Stimulated activated CD8-positive, alpha-beta memory T cell treated with anti-CD3 and anti-CD28 coated beads, Interleukin-7, amount 100 ng/mL, for 1 hour (primary cell): ENCODE measurements at places on chromosomes 7 and 10.

DNA sequence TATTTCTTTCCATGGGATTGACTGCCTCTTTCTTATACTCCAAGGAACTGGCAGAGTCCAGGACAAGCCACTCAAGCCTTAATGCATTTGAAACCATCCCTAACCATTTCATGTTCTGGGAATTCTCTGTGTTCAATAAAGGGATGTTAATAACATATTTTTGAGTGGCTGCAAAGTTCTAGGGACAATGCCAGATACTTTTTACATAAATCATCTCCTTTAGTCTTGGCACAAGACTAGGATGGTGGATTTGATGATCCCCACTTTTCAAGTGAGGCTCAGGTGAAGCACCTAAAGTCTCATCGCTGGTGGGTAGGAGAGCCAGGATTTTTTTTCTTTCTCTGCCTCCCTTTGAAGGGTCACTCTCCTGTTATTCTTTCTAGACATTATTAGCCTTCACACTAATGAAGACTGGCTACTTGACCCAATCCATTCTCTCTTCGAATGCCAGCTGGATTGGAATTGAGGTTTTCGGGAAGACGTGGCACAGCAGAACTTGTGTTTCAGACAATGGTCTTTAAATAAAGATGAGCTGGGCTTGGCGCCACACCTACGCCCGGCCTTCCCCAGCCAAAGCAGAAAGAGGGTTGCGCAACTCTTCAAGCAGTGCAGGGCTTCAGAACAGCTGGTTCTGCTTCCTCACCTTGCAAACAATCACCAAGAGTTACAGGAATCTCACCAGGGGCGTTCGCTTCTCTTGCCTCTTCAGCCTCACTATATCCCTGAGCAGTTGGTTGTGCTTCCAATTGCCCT lies 73.8 kb upstream of the BMPER start:
- DNase-seq: no peak

DNA sequence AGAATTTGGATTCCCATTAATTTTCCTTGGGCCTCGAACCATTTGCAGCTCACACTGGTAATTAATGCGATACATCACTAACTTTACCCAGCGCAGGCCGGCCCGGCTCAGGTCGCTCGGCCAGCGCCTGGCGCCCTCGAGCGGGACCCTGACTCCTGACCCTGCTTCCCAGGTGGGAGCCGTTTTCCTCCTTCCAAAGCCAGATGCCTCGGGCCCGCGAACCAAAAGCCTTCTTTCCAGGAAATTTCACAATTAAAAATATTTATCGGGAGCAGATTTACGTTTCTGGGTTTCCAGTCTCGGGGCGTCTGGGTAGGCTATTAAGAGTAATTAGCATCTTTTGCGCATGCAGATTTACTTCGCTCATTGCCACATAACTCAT lies 12.2 kb downstream of the LBX1 start:
- DNase-seq: no peak

DNA sequence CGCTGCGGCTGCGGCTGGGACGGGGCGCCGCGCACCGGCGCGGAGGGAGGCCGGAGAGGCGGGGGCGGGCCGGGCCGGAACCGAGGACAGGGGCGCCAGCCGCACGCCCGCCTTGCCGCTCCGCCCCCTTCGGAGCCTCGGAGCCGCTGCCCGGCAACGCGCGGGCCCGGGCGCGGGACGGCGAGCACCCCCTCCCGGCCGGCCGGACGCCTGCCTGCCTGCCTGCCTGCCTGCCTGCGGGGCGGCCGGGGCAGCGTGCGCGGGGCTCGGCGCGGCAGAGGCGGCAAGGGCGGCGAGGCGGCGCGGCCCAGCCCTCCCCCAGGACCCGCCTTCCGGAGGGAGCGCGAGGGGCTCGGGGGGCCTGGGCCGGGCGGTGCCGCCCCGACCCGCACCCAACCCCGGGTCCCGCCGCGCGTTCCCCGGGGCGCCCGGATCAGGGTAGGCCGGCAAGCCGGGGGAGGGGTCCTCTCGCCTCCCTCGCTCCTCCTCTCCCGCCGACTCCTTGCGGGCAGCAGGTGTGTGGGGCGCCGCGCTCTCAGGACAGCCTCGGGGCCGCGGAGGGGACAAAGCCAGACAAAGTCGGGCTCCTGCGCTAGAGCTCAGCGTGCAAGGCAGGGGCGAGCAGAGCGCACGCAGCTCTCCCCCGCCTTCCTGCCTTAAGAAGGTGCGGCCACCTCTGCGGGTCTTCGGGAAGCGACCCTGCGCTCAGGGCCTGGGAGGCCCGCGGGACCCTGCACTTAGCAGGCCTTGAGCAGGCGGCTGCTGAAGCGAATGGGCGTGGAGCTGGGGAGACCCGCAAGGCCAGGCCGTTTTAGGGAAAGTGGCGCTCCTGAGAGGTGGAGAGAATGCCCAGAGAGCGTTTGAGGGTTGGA lies at the start of gene KIAA1549:
Gene KIAA1549, minus strand, starts transcription at position 58 of the 872 bp plus-strand sequence. CDS start 120 bp downstream, outside the sequence.
- DNase-seq: no peak

GRCh38 chr10:35643151-35644049 lies 1.3 kb upstream of the FZD8 start:
- DNase-seq: no peak

GRCh38 chr7:34165927-34166550 lies 260.7 kb downstream of the BMPER start:
- DNase-seq: no peak

DNA sequence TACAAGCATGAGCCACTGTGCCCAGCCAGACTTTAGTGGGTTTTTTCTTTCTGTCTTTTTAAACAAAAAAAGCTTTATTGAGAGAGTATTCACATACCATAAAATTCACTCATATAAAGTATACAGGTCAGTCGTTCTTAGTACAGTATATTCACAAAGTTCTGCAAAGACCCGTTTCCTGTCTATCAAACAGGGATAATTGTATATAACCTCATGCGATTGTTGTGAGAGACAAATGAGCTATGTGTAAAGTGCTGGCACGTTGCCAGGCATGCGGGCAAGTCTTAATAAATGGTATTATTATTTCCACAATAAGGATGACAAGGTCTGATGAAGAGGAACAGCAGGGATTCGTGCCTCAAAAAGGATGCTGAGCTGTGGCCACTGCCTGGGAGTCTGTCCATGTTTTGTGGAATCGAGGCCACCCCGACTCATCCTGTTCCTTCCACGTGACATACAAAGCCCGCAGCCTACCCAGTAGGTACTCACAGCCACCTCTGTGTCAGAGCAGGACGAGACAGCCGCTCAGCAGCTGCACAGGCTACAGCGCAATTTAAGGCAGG lies 51.6 kb downstream of the SMKR1 start:
- DNase-seq: no peak

DNA sequence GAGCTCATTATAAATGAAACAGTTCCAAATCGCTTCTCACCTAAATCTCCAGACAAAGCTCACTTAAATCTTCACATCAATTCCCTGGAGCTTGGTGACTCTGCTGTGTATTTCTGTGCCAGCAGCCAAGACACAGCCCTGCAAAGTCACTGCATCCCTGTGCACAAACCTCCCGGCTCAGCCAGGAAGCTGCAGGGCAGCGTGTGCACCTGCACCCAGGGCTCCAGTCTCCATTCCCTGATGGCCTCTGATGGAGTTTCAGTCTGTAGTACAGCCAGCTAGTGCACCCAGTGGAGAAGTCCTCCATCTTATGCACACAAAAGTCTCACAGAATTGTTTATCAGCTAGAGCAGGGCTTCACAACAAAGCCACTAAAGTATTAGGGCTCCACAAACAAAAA lies 51.1 kb upstream of the PRSS58 start:
- no peak for DNase-seq

DNA sequence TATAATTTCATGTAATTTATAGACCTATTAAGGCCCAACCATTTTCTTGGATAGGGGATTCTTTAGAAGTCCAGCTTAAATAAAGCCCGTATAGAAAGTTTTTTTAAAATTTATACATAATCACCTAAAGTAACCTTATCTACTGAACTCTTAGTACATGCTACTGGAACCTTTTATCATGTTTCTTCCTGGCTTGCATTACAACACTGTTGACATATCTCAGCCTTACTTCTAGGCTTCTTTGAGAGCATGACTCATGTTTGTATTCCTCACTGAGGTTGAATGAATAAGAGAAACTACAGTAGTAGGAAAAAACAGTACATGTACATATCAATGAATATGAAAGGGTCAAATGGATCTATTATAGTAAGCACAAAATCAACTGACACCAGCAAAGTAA lies 8.2 kb upstream of the MAGI2 start:
- DNase-seq: no peak

DNA sequence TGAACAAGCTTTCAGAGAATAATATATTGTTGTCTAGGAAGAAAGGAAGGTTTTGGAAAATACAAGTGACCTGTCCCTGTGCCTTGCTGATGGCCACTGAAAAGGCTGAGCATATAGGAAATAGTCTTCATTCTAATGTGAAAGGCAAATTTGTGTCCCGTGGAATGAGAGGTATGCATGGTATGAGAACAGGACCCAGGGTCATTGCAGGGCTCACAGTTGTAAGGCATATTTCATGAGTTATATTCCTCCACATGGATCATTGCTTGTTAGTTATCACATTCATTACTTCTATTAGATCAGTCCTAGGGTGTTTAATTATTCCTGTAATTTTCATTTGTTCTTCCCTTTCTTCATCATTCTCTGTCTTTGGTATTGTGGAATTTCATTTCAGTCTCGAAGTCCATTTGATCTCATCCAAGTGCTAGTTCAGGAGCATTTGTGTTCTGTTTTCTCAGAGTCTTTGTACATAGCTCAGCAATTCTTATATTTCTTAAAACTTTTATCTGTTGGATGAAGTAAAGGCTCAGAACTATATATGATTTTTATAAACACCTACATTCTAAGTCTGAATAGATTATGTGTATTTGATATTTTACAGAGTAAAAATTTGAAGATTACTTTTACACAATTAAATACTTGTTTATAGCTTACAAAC lies 39.4 kb upstream of the ARHGAP21 start:
- DNase-seq: no peak

DNA sequence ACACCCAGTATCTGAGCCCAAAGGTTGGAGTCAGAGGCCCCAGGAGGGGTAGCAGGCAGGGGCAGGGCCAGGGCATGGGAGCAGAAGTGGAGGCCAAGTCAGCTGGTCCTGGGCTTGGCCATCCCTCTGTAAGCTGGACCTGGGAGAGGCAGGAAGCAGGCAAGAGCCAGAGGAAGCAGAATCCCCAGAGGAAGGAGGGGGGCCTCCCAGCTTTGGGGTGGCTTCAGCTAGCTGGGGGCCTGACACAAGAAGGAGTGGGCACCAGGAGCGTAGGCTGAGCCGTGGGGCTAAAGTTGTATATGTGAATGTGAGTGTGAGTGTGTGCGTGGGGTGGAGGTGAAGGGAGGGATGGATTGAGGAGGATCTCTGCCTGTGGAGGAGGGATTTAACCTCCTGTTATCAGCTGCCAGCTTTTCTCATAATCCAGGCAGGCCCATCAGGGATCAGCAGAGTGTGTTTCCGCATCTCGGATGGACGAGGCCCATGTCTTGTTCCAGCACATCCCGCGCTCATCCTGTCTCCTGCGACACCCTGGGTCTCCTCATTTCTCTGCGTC lies 54.0 kb downstream of the NEURL1 start:
- no peak for DNase-seq

GRCh38 chr7:11636274-11636673 lies 195.7 kb downstream of the THSD7A start:
- DNase-seq: no peak
